ENCODE measurements at places on chromosomes 3 and 15.

DNA sequence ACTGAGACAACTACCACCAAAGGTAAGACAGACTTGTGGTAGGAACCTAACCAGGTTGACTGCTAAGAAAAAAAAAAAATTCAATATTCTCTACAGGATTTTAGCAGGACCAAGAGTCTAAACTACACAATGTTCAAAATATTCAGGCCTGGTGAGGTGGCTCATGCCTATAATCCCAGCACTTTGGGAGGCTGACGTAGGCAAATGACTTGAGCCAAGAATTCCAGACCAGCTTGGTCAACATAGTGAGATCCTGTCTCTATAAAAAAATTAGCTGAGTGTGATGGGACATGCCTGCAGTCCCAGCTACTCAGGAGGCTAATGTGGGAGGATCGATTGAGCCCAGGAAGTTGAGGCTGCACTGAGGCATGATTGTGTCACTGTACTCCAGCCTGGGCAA is 341.6 kb upstream of the WNT5A start:
- no peak for DNase-seq

- no peak for DNase-seq
Observed at GRCh38 chr3:35500641-35501350, 138.5 kb upstream of the ARPP21 start.

GRCh38 chr3:129259612-129260477 is 10.4 kb downstream of the COPG1 start:
- DNase-seq = no peak

GRCh38 chr15:93233710-93234109 is 144.7 kb upstream of the RGMA start:
- no peak for DNase-seq

- DNase-seq = peak; percentile 53
Observed at GRCh38 chr15:69976366-69976994, 121.2 kb downstream of the TLE3 start.

- peak; percentile 56 for DNase-seq
Observed at GRCh38 chr15:79136434-79137046, 46.0 kb upstream of the RASGRF1 start.

DNA sequence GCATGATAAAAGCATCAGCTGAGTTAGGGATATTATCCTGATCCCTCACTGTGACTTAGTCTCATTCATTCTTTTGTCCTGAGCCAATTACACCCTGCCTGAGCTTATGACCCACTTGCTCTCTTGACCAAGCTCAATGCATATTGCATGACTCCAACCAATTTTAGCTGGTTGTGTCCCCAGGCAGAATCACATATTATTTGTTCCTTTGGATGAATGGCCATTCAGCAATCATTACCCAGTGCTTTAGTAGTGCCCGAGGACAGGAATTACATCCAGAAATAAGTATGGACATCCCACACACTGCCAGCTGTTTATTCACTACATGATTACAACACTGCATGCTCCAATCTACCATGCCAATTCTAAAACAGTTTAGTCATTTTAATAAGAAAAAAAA is 322.5 kb downstream of the ZBBX start:
- no peak for DNase-seq

DNA sequence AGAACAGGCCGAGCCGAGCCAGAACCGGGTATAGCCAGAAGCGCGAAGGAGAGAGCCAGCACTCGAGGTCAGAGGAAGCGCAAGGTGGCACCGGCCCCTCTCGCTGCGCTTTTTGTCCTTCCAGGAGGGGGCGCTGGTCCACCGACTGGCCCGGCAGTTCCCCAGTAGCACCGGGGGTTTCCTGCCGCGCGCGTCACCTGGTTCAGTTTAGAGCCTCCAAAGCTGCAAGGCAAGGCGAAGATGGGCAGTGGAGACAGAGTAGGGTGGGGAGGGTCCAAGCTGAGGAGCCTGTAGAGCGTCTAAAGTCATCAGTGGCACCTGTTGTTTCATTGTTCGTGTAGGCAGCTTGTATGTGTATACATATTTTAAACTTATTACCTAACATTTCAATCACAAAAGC is 7.6 kb upstream of the NR2E3 start:
- peak; percentile 81 for DNase-seq

GRCh38 chr15:25087137-25087536 is 132.3 kb downstream of the SNRPN start:
- peak; percentile 15 for DNase-seq

DNA sequence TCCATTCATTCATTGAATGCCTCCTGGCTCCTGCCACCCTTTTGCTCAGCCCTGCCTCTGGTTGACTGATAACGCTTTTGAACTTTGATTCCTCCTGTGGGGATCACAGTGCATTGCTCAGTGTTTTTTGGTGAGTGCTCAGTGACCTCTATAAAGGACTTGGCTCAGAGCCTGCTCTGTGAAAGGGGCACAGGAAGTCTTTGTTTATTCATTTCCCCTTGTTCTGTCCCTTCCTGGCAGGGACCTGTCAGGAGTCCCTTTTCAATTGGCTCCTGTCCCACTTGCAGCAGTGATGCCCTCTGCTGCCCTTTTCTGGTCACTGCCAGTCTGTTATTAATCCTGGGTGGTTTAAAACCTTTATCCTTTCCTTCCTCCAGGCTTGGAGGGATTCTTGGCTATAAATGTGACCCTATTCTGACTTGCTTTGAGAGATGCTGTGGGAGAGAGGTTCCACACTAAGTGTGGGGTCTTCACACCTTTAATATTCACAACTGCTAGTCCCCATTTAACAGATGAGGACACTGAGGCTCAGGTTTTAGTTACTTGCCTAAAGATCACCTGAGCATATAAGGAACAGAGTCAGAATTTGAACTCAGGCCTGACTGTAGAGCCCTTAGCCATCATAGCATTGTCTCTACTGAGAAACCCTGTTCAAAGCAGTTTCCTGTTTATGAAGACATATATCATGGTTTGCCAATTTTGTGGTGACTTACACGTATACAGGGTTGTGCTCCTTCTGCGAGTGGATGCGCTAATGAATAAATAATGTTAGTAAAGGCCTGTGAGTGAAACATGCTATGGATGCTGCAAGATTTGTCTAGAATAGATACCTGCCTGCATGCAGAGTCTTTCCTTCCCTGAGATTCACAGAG is 23.2 kb upstream of the TATDN2 start:
- DNase-seq = peak; percentile 78

DNA sequence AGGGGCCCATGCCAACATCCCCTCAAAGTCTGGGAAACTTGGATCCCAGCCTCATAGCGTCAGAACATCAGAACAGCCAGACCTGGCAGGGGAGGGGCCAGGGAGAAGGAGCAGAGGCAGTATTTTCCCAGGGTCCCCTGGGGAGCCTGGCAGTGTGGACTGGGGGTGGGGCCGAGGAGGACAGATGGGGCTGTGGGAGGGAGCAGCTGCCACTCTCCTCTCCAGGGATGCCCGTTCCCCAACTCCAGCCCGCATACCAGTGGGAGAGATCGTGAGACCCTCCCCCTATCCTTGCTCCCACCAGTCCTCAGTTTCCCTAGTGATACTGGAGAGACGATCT is 6.5 kb upstream of the DNAJB8 start:
- DNase-seq = no peak

GRCh38 chr15:68284616-68285258 is 7.2 kb downstream of the FEM1B start:
- no peak for DNase-seq
